ENCODE measurements at places on chromosomes 7 and 10.

- DNase-seq = no peak
Measured at GRCh38 chr10:127897177-127897576, 4.4 kb upstream of the CLRN3 start.

DNA sequence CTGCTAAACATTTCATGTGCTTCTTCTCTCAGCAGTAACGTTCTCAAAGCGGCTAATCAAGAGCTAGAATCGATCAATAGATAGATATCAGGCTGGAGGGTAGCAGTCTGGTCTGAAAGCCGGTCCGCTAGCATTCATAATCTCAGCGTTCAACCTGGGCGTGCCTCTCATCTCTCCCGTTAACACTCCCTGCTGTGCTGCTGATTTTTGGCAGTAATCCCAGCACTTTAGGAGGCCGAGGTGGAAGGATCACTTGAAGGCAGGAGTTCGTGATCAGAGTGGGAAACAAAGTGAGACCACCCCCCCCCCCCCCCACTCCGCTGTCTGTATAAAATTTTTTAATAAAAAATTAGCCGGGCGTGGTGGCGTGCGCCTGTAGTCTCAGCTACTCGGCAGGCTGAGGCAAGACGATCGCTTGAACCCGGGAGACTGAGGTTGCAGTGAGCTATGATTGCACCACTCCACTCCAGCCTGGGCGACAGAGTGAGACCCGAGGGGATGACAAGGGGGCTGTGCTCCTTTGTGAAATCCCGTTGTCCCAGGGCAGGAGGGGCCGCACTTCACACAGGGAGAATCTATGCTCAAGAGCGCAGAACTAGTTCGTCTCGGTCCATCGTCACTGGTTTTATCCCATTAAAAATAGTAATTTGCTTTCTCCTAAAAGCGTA lies 624 bp upstream of the CEP55 start:
- DNase-seq = no peak

DNA sequence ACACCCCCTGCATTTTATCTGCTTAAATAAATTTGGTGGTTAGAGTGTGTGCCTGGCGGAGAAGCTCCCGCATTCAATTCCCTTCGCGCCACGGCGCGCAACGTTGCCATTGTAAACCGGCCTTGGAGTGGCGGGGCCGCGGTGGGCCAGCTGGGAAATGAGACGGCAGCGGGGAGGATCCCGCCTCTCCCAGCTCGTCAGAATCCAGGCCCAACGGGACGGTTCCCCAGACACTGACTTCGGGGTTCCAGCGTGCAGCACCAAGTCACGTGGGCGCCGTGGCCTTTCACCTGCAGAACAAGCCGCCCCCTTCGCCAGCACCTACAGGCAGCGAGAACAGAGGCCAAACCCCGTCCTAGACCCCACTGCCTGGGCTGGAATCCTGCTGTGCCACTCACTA lies 103.4 kb downstream of the GRID1 start:
- no peak for DNase-seq

GRCh38 chr7:22665923-22666322 lies 61.1 kb upstream of the IL6 start:
- no peak for DNase-seq

DNA sequence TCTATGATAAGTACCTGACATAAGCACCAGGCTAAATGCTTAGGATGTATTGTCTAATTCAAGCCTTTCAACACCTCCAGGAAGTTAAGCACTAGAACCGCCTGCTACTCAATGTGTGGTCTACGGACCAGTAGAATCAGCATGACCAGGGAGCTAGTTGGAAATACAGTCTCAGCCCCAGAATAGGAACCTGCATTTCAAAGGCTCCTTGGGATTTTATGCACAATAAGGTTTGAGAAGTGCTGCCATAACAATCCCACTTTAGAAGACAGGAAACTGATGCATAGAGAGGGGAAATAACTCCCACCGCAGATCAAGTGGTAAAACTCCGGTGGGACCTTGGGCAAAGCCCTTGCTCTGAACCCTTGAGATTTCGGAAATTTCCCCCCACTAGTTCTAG lies 8.8 kb upstream of the DUSP5 start:
- no peak for DNase-seq

DNA sequence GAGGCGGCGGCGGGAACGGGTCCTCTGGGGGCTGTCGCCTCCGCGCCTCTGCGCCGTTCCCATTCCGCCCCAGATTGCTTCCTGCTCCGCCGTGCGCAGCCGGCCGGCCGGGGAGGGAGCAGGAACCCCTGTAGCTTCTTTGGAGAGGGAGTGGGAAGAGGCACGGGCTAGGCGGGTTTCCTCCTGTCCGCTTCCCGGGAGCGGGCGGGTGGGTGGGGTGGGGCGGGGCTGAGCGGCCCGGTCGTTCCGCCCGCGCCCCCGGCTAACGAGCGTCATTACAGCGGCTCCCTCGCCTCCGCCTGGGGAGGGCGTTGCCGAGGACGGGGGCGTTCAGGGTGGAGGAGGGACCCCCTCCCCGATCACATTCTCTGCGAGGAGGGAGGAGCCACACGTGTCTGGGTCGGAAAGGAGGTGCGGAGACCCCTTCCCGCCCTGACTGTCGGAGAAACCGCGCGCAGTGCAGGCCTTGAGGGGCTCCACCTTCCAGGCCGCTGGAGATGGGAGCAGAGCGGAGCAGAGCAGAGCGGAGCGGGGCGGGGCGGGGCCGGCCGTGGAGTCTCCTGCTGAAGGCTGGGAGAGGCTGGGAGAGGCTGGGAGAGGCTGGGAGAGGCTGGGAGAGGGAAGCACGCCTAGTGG lies 39.7 kb downstream of the AGAP3 start:
- DNase-seq = no peak

DNA sequence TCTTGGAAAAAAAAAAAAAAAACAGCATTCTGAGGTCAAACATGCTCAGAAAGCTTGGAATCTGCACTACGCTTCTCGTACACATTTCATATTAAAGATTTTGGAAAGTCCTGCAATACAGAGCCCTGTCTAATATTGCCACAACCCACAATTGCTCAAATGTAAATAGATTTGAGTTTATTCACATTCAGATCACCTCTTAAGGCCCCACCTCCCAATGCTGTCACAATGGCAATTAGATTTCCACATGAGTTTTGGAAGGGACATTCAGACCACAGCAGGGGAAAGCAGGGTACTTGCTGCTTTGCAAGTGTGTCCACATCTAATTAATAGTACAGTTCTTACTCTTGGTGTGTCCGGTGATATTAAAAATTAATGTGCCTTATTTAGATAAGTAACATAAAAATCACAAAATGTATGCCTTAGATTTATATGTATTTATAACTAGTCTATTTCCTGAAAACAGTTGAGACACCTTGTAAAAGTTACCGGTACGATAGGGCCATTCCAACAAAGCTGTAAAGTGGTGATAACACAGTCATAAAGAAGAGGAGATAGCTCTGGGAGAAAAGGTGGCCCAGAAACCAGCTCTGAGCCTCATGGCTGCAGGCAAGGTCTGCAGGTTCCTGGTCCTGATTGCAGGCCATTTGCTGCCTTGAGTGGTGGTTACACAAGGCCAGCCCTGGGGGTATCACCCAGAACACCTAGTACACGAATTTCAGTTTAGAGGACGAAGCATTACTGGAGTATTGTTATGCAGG lies 27.9 kb downstream of the EGFR start:
- no peak for DNase-seq

DNA sequence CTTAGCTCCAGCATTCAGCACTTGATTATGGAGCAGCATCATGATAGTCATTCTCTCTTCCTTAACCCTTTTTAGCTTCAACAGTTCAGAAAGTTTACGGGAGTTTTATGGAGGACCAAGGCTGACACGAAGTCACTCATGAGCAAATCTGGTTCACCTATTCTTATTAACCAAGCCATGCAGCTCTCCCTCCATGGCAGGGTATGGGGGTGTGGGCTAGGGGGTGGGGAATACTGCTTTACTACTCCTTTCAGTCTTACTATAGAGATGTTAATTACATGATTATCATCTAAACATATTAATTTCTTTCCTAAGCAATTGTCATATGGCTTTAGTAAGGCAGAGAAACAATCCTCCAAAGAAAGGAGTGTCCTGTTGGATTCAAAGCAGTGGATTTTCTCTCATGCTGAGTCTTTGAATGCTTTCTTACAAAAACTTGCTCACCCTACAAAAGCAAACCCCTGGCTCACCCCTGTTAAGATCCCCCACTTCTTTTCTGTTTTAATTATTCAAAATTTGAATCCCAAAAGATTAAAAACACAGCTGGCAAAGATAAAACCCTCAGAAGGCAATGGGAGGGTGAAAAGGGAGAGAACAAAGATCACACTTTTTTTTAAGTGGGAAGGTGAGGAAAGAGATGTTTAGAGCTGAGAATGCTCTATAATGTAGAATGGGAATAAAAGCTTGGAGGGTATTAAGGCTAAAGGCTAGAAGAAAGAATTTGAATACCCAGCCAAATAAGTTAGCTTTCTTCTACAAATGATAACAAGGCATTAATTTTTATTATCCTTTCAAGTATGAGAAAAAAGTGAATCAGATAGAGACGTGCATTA lies 46.4 kb upstream of the SEMA3E start:
- DNase-seq = no peak

- no peak for DNase-seq
Measured at GRCh38 chr10:74233281-74233680, 82.3 kb downstream of the ADK start.

DNA sequence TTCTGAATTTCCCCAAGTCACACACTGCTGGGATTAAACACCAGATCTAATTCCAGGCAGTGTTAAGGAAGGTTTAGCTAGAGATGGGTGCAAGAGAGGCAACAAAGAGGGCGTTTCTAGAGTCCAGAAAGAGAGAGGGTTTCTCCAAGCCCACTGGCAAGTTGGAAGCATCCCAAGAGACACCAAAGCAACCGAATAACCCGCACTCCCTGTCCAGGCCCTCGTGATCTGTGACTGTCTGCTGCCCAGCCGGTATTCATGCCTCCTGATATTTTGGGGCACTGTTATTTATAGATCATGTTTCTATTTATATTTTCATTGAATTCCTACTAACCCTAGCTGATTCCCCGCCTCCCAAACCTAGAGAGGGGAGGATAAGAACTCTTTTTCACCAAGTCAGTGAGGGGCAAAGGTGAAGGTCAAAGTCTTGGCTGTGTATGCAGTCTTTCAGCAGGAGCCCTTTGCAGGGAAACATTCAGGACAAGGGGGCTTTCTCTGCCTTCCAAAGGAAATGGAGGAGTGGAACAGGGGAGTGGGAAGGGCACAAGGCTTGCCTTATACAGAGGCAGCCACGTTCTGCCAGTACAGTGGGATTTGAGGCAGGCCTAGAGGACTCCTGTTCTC lies 103.6 kb downstream of the SH3PXD2A start:
- no peak for DNase-seq

- DNase-seq = no peak
Measured at GRCh38 chr7:12594122-12594897, 23.8 kb downstream of the SCIN start.

DNA sequence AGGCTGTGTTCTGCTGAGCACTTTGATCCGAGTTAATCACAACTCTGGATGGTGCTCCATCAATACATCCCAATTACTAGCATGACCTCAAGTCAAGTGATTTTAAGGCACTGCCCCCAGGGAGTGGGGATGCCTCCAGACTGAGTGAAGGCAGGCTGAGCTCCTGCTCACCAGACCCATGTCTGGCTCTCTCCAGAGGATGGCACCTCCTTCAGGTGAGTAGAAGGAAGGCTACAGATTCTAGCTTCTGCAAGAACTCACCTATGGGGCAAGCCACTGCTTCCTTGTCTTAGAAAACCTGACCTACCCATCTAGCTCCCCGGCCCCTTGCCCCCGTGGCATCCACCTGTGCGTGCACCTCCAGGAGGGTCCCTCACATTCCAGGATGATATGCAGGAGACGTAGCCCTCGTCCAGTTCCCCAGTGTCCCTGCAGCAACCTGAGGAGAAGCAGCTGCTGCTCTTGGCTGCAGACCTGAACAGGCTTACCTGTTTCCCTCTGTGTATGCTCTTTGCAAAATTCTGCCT lies 390.3 kb downstream of the GRID1 start:
- DNase-seq = no peak

DNA sequence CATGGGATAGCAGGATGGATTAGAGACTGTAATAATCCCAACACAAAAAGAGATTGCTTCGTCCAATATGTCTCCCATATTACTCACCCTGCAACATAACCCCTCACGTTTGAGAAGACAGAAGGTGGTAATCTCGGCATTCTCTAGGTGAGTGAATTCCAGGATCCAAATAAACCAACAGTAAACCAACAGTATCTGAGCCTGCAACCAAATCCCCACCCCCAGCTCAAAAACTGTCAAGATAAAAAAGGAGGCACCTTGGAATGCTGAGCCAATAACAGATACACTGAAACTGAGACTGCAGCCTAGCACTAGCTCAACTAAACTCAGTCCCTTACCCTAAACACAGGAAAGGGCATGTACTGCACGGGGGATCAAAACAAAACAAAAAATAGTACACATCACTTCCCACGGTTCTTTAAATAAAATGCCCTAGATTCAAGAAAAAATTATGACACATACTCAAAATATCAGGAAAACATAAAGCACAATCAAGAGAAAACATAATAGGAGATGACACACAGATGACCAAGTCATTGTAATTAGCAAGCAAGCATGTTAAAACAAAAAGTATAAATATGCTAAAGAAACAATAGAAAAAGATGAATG lies 28.0 kb downstream of the IPMK start:
- DNase-seq = no peak

DNA sequence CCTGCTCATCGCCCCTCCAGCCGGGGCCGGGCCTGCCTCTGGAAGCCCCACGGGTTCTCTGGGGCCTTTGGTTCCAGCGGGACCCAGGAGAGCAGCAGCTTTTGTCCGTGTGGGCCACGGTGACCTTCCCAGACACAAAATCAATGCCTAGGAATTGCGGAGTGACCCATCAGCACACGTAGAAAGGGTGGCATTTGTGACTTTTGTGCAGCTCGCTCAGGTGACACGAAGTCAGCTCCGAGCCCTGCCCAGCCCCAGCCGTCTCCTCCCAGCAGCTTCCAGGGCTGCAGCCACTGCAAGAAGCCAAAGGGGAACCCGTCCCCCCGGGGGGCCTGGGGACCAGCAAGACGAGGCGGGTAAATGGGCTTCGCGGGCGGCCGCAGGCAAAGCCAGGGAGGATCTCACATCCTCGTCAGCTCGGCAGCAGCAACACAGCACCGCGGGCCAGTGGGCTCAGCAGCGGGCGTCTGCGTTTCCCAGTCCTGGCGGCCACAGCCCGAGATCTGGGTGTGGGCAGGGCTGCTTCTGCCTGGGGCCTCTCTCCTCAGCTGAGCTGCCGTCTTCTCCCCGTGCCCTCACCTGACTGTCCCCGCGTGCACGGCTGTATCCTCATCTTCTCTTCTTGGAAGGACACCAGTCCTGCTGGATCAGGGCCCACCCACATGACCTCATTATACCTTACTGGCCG lies 88.5 kb downstream of the PAXIP1 start:
- DNase-seq = no peak

GRCh38 chr7:97149843-97150242 lies 32.3 kb downstream of the SDHAF3 start:
- no peak for DNase-seq
